CD4-positive, CD25-positive, alpha-beta regulatory T cell (primary cell): ENCODE measurements at places on chromosomes 2 and 18. TPM values are rescaled to one million over a fixed set of nuclear protein-coding genes. Genes with fewer than 3 reads are reported as not detected.

INPP1 gene
- total RNA-seq = 8.2 TPM

AQP12A gene
- not detected for total RNA-seq

- no peaks in the 10 kb centered on the region for H3K36me3 ChIP-seq
- peaks cover 9% of the 10 kb centered on the region for H3K4me1 ChIP-seq
- DNase-seq = no peak
- H3K27me3 ChIP-seq = peaks cover 32% of the 10 kb centered on the region
- H3K4me3 ChIP-seq = no peak within 1 kb of the TSS
Measured at GRCh38 chr2:100819370-100820272, at the start of gene NPAS2. TSS of gene NPAS2 (plus strand) at chr2:100820139. CDS start at chr2:100904755, 84,616 bp downstream.

DNA sequence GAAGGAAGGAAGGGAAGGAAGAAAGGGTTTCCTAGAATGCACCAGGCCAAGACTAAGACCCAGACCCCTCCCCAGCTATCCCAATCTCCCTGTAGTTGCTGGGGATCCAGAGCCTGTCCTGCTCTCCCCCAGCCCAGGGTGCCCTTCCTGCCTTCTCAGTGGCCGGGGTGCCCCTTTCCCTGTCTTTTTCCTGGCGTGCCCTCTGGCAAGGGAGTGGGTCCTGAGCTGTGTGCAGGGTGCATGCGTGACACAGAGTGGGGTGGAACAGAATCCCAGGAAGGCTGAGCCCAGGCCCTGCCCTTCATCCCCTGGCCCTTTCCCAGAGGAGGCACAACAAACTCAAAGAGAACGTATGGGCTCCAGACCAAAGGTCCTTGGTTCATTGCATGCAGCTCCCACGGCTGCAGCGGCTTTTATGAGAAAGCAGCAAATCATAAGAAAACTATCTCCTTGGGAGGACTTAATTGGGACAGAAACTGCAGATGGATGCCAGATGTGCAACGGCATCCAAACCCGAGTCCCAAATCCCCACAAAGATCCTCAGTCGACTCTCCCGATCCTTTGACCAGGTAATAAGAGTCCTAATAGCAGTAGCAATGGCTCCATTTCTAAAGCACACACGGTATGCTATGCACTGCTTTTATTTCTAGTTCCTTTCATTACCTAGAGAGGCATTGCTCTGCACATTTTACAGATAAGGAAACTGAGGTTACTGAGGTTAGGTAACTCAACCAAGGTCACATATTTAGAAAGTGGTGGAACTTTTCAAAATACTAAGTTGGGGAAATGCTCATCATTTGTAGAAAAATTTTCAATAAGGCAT, 12.7 kb upstream of the ARID5A start:
- peaks cover 44% of the 10 kb centered on the region for H3K4me1 ChIP-seq
- no peaks in the 10 kb centered on the region for H3K36me3 ChIP-seq
- peak overlapping the region; percentile 65 for H3K4me3 ChIP-seq
- DNase-seq = no peak

DNA sequence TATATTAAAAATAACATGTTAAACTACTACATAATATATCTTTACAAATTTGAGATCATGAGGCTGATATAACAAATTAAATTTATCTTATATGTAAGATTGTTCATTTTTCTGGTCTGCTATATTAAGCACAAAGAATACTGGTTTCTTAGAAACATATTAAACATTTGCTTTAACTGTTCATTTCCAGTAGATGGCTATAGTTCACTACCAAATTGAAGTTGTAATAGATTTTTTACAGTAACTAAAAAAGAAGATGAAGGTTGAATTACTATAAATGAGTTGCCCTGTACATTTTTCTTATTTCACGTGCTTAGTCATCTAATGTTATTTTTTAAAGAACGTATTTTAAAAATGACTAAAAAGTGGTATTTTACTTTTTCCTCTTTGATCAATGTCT, 57.0 kb downstream of the ZNF407 start:
- H3K27me3 ChIP-seq = no peaks in the 10 kb centered on the region
- peaks cover 3% of the 10 kb centered on the region for H3K4me1 ChIP-seq
- no peak for DNase-seq
- H3K36me3 ChIP-seq = peaks cover 3% of the 10 kb centered on the region
- no peak overlapping the region for H3K27ac ChIP-seq

DNA sequence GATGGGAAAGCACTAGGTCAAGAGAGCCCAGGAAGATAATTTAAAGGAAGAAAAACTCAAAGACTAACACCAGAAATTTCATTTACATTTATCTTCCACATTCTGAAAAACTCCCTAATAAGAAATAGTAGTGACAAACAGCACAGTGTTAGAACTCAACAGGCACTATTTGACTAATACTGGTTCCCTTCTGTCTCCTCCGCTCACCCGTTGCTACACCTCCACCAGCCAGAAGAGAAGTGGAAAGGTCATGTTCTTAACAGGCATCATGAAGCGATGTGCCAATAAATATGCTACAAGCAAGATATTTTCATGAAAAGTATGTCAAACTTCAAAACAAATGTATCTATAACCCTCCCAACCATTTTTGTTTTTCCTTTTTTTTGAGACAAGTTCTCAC, 5.7 kb downstream of the ROCK1 start:
- DNase-seq = no peak
- H3K27ac ChIP-seq = no peak overlapping the region
- H3K36me3 ChIP-seq = no peaks in the 10 kb centered on the region
- peak overlapping the region; percentile 99 for H3K4me3 ChIP-seq
- peaks cover 65% of the 10 kb centered on the region for H3K4me1 ChIP-seq
- no peaks in the 10 kb centered on the region for H3K27me3 ChIP-seq

GRCh38 chr2:68837861-68838341, 33.3 kb downstream of the BMP10 start:
- no peaks in the 10 kb centered on the region for H3K27me3 ChIP-seq
- H3K27ac ChIP-seq = no peak overlapping the region
- no peaks in the 10 kb centered on the region for H3K36me3 ChIP-seq
- no peak for DNase-seq
- peak overlapping the region; percentile 40 for H3K4me3 ChIP-seq

DNA sequence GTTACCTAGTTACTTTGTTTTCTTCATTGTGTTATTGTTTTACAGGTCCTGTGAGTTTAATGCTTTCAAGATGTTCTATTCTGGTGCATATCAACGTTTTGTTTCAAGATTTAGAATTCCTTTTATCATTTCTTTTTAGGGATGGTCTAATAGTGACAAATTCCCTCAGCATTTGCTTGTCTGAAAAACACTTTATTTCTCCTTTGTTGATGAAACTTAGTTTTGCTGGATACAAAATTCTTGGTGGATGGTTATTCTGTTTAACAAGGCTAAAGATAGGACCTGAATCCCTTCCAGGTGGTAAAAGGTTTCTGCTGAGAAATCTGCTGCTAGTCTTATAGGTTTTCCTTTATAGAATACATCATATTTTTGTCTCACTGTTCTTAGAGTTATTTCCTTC, 102.3 kb downstream of the RND3 start:
- no peaks in the 10 kb centered on the region for H3K36me3 ChIP-seq
- no peak for DNase-seq
- H3K4me1 ChIP-seq = no peaks in the 10 kb centered on the region
- no peaks in the 10 kb centered on the region for H3K27me3 ChIP-seq

- H3K27ac ChIP-seq = no peak overlapping the region
- no peaks in the 10 kb centered on the region for H3K27me3 ChIP-seq
- DNase-seq = no peak
- no peak overlapping the region for H3K4me3 ChIP-seq
- no peaks in the 10 kb centered on the region for H3K4me1 ChIP-seq
Measured at GRCh38 chr2:191169456-191170300, 18.9 kb upstream of the STAT4 start.

DNA sequence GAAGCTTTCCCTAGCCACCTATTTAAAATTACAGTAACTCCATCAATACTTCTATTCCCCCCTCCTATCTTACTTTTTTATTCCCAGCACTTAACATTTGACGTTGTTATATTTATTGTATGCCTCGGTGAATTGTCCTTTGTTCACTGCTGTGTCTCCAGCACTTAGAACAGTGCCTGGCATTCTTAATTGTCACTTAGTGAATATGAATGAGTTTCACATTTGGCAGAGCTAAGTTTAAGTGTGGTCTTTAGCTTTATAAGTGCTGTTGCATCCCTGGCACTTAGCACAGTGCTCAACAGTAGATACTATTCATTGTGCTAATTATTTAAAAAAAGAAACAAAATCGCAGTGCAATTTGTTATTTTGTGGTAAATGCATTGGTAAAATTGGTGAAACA, 1.7 kb downstream of the RMP24 start:
- peak overlapping the region; percentile 17 for H3K4me3 ChIP-seq
- peaks cover 41% of the 10 kb centered on the region for H3K36me3 ChIP-seq
- no peak for DNase-seq
- H3K27ac ChIP-seq = no peak overlapping the region
- H3K4me1 ChIP-seq = peaks cover 30% of the 10 kb centered on the region

GRCh38 chr2:177254433-177255226, 9.9 kb downstream of the NFE2L2 start:
- no peak for DNase-seq
- H3K4me3 ChIP-seq = peak overlapping the region; percentile 34
- H3K27ac ChIP-seq = peak overlapping the region; percentile 17
- peaks cover 87% of the 10 kb centered on the region for H3K4me1 ChIP-seq
- peaks cover 26% of the 10 kb centered on the region for H3K36me3 ChIP-seq

DNA sequence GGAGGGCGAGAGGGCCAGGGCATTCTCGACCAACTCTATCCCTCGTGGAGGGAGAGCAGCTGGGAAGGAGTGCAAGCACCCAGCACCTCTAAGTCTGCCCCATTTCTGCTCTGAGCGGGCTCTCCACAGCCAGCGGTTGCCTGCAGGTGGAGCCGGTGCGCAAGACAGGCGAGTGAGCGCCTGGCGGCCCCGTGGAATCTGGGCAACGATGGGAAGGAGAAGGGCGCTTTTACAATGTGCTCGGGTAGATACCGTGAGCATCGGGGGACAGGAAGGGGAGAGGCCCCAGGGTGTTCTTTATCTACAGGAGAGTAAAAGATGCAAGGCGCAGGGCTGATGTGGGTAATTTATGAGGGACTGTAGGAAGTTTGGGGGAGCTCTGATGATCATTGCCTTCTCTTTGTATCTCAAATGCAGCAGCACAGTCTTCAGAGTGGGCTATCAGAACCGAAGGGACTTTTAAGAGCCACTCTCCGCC, 867 bp upstream of the TTL start:
- H3K27ac ChIP-seq = peak overlapping the region; percentile 80
- H3K4me3 ChIP-seq = peak overlapping the region; percentile 94
- peaks cover 30% of the 10 kb centered on the region for H3K4me1 ChIP-seq
- no peaks in the 10 kb centered on the region for H3K27me3 ChIP-seq
- no peaks in the 10 kb centered on the region for H3K36me3 ChIP-seq

GRCh38 chr2:113200736-113201490, 27.1 kb downstream of the PSD4 start:
- no peak overlapping the region for H3K27ac ChIP-seq
- H3K27me3 ChIP-seq = no peaks in the 10 kb centered on the region
- no peak overlapping the region for H3K4me3 ChIP-seq
- no peak for DNase-seq
- H3K4me1 ChIP-seq = peaks cover 9% of the 10 kb centered on the region

DNA sequence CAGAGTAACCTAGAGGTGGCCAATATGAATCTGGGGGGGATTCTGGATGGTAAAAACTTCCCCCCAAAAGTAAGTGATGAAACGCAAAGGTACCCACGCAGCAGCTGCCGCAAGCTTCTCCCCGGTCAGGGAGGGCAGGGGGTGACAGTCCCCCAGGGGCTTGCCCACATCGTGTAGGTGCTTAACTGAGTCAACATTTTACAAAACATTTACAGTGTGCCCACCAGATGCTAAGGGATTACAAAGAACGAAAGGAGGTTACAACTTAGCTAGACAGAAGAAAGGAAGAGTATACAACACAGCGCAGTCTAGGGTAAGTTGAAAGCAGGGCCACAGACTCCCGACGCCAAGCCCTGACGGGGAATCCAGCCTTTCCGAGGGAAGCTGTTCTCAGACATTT, 45.6 kb downstream of the LPIN2 start:
- H3K27me3 ChIP-seq = no peaks in the 10 kb centered on the region
- no peak for DNase-seq
- peaks cover 98% of the 10 kb centered on the region for H3K4me1 ChIP-seq
- peak overlapping the region; percentile 88 for H3K4me3 ChIP-seq

DNA sequence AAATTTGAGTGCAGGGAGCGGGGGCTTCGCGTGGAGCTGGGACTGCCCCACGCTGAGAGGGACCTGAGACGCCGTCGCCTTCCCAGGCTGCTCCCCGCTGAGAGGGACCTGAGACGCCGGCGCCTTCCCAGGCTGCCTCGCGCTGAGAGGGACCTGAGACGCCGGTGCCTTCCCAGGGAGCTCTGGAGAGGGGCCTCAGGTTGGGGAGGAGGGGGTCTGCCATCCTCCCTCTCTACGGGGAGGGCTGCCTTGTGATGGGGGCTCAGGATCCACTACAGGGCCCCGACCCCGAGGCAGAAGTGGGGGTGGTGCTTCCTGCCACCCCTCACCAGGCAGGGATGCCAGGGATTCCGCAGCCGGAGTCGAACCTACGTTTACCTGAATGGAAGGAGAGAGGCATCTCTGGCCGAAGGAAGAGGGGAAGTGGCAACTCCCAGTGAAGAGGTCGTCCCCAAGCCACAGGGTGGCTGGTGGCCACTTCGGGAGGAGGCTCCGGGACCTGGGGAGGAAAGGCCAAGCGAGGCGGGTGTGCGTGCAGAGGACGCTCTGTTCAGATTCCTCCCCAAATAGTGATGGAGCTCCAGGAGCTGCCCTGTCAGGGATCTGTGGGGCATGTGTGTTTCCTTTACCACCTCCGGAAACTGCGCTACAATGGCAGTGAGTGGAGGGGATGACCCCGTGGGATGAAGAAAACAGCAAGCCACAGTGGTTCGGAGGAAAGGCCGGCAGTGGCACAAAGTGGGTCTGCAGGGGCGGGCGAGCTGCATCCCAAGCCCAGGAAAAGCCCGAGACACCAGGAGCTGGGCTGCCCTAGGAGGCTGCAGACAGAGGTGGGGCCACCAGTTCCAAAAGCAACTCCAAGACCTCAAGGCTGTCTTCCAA, 108.2 kb upstream of the CTDP1 start:
- no peak overlapping the region for H3K27ac ChIP-seq
- no peak for DNase-seq
- H3K27me3 ChIP-seq = no peaks in the 10 kb centered on the region
- H3K36me3 ChIP-seq = no peaks in the 10 kb centered on the region

GRCh38 chr2:109404681-109405080, 209.1 kb downstream of the SEPTIN10 start:
- no peak overlapping the region for H3K4me3 ChIP-seq
- no peak overlapping the region for H3K27ac ChIP-seq
- no peaks in the 10 kb centered on the region for H3K36me3 ChIP-seq
- no peaks in the 10 kb centered on the region for H3K4me1 ChIP-seq
- DNase-seq = no peak
